ENCODE measurements at places on chromosomes 3 and 15.

DNA sequence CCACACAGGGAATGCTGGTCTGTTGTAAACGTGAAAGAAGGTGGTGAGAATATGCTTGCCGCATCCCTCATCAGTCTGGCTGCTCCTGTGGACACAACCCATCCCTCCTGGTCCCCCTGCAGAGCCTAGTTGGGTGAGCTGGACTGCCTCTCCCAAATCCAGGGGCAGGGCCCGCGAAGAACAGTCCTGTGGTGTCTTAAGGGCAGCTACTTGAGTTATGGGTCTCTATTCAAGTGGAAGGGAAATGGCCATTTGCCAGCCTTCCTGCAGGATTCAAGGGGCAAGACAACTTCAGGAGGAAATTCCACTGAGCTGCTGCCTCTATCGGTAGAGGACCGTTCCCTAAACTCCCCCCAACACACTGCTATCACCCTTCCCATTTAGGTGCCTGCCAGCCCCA lies 98.9 kb downstream of the IQSEC1 start:
- no peak for DNase-seq

GRCh38 chr3:111831840-111832239 lies 27.2 kb upstream of the PHLDB2 start:
- DNase-seq: no peak

DNA sequence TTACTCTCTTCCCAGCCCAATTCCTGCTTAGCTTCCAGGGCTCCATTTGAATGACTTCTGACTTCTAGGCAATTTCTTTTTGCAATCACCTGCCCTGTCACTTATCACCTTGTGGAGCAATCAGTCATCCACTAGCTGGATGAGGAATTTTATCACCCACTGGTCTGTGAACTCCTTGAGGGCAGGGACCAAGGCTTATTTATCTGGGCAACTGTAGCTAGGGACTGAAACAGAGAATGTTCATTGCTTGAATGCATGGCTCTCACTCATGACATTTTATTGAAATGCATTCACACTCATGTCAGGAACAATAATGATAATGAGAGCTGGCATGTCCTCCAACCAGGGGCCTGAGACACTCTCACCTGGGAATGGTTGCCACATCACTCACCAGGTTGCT lies 15.5 kb downstream of the TNFAIP8L3 start:
- no peak for DNase-seq

GRCh38 chr15:46297766-46298165 lies 662.9 kb downstream of the SQOR start:
- no peak for DNase-seq

- no peak for DNase-seq
Observed at GRCh38 chr3:121167374-121168139, 259.6 kb downstream of the STXBP5L start.

DNA sequence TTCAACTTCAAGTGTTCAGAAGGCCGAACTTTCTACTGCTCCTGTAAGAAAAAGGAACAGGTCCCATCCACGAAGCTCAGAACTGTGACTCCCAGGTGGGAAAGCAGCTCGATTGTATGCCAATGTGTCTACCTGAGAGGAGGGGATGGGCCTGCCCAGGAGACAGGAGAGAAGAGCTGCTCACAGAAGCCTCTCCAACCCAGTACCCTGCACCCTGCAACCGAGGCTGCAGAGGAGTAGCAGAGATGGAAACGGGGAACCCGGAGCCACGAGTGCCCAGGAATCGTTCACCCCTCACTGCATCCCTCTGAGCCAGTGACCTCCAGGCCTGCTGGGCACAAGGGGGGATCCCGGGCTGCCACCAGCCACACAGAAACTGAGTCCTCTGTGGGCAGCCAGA lies 86.5 kb upstream of the PRR23E start:
- DNase-seq: no peak

DNA sequence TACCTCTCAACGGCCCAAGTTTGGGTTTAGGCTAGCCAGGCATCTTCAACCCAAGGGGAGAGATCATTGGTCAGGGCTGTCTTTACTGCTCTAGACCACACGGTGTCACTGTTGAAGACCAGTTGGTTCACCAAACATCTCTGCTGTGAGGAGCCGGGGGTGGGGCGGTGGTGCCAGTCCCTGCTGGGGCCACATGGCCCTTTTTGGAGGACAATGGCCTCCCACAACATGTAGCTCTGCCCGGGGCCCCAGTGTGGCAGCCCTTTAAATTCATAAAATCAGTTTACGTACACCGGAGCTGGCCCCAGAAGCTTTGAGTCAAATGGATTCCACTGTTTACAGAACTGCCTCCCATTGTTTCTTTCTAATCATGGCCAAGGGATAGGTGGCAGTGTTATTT lies 19.1 kb upstream of the TM4SF18 start:
- peak; percentile 34 for DNase-seq

- DNase-seq: no peak
Observed at GRCh38 chr15:99631255-99631654, 65.5 kb downstream of the MEF2A start.

DNA sequence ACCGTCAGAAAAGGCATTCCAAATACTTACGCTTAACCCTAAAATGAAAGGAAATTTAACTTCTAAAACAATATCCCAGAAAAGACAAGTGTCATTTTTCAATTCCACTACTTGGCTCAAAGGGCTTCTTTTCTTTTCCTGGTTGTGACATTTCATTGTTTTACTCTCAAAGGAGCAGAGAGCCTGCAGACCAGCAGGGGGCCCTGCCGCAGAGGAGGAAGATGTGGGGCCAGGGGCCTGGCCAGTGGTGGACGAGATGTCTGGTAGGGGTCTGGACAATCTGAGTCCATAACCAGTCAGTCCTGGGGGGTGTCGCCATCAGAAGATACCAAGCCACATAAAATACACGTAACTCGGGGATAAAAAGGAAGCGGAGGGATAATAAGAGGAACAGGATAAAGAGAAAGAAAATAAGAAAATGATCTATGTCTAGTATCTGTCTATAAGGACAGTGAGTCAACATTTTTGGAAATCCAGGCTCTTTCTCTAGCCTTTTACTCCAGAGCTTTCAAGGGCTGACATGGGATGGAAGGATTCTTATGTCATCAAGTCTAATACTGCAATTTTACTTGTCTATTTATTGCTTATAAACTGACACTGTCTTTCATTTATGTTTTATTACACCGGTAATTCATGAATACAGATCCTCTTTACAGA lies 54.2 kb upstream of the ARHGEF3 start:
- DNase-seq: no peak

DNA sequence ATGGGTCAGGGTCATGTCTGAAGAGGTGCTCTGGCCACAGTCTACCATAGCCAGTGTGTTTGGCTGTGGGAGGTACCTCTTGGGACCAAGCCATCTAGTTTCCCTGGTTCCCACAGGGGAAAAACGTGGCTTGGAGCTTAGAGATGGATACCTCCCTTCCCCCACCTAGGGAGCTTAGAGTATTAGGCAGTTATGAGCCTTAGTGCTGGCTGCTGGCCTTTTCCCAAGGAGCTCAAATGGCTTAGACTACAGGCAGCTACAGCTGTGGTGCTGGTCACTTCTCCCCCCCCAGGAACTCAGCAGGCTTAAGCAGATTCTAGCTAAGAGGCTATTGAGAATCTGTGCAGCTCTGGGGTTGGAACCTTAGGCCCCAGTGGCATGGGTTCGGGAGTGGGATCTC lies 591.2 kb downstream of the NSUN3 start:
- DNase-seq: no peak

DNA sequence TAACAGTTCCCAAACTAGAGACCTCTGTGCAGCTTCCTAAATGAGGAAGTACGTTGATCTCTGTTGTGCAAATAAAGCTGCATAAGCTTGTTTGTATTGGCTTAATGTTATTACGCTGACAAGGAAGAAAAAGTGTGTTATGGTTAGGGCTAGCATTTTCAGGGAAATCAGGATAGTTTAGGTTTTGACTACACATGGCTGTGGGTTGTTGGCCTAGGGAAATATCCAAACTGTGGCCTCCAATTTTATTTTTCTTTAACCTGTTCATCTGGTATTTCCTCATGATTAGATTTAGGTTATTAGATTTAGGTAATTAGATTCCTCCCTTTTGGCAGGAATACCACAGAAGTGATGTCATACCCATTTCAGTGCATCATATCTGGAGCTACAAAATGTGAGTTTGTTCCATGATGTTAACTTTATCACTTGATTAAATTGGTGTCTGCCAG lies 8.7 kb upstream of the MCCC1 start:
- no peak for DNase-seq

DNA sequence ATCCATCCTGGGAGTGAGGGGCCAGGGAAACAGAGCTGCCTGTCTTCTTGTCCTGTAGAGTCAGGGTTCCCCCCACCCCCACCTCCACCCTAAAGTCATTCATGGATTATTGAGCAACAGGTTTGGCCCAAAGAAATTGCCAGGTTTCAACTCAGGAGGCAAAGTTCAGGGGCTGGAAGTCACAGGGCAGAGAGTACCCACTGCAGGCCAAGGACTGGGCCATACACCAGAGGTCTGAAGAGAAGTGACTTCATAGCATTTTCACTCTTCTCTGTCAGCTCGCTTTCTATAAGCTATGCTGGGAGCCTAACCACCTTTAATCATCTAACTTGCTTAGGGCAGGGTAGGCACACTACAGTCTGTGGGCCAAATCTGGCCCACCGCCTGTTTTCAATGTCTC lies 50.1 kb downstream of the STARD5 start:
- no peak for DNase-seq

All from NCI-H510A treated with DMSO at 0.1 percent for 48 hours (cell line).